ENCODE measurements at places on chromosomes 5 and 9. TPM values are rescaled to one million over a fixed set of nuclear protein-coding genes. Genes with fewer than 3 reads are reported as not detected.

Gene TAF11L10
- not detected for total RNA-seq

Gene GTF2H2C
- total RNA-seq: 16.5 TPM

Gene AIF1L
- 0.60 TPM for total RNA-seq

Gene C9orf85
- total RNA-seq: 12.4 TPM

Gene SLC24A2
- not detected for total RNA-seq

Gene FOXD4L3
- not detected for total RNA-seq

Gene ACTBL2
- under 0.01 TPM for total RNA-seq

DNA sequence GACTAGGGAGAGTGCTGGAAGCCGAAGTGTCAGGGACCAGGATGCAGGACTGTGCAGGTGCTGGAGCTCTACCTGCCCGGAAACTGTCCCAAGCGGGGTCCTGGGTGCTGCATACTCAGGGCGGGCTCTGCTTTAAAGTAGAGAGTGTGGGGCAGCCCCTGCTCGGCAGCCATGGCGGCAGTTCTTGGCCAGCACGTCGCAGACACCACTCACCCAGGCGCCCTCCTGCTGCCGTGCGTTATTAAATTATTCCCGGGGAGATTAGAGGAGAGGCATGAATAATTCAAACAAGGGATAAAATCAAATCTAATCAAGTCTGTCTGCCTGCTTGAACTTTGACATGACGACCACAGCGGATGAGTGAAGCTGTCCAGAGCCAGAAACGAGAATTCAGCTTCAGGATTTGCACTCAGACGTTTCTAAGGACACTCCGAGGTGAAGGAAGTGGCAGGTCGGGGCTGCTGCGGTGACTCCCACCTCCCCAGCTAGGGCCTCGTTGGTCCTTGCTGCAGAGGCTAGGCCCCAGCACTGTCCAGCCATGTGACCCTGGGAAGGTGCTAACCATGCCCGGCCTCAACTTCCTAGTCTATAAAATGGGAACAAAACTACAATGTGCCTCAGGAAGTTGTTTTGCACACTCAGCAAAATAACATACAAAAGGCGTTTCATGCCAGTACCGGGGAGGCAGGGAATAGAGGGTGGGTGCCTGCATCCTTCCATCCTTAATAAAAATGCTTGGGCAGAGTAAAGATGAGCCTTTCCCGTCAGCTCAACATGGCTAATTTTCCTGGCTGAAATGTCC lies 91.3 kb upstream of the ADAMTS2 start:
- no peak for DNase-seq

DNA sequence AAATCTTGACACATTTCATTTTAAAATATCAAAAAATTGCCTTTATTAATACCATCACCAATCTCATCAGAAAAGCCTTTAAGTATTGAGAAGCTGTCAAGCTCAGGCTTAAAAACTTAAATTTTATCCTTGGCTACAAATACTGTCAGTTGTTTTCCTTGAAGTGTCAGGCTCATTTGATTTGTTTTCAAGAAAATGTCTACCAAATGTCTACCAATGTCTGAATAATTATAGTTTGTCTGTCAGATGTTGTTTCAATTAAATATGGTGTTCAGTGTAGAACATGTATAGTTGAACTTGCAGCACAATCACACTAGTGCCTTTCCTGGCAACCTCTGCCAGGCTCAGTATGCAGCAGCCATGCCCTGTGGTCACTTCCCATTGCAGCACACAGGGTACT lies 455.2 kb upstream of the ADAMTS16 start:
- no peak for DNase-seq

DNA sequence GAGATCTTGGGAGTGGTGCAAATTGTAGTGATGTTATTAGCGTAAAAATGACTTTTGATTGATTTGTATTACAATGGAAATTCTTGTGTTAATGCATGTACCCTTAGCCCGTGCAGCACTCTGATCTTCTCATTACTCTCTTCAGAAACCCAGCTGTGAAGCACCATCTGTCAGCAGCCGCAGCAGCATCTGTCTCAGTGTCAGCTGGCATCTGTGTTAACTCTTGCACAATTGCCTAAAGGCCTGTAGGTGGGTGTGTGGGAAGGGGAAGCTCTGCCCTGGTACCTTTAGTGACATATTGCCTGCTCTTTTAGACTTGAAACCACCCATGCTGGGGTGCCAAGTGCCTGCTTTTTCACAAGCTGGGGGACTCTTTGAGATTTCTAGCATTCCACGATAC lies 101.3 kb downstream of the FBXL7 start:
- DNase-seq: no peak

DNA sequence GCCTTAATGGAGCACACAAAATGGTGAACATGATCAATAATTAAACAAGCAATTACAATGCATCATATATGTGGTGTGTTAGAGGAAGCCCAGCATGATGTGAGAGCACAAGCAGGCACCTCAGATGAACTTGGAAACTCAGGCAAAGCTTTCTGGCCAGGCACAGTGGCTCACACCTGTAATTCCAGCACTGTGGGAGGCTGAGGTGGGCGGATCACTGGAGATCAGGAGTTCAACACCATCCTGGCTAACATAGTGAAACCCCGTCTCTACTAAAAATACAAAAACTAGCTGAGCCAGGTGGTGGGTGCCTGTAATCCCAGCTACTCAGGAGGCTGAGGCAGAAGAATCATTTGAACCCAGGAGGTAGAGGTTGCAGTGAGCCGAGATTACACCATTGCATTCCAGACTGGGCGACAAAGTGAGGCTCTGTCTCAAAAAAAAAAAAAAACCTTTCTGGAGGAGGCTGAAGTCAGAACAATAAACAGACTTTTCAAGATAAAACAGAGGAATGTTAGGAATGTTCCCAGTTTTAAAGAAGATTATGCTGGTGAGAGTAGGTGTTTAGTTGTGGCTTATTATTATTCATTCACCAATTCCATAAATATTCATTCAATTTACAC lies 159.4 kb downstream of the CEMIP2 start:
- DNase-seq: peak; percentile 8

- DNase-seq: no peak
Observed at GRCh38 chr5:76805821-76806505, 12.9 kb upstream of the F2RL1 start.

DNA sequence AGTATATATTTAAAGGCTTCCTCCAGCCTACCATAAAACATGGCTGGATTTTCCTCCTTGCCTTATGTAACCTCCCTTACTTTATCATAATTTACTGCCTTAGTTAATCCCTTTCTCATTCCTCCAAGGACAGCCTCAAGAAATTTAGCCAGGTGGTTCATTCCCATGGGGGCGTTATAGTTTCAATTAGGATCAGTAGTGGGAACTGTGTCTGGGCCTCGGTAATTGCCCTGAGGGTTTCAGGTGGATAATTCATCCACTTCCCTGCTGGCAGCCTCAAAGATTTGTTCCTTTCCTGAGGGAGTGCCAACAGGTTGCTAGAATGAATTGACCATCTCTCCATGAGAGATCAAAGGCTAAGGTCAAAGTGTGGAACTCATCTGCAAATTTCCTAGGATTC lies 4.3 kb upstream of the GM2A start:
- no peak for DNase-seq

DNA sequence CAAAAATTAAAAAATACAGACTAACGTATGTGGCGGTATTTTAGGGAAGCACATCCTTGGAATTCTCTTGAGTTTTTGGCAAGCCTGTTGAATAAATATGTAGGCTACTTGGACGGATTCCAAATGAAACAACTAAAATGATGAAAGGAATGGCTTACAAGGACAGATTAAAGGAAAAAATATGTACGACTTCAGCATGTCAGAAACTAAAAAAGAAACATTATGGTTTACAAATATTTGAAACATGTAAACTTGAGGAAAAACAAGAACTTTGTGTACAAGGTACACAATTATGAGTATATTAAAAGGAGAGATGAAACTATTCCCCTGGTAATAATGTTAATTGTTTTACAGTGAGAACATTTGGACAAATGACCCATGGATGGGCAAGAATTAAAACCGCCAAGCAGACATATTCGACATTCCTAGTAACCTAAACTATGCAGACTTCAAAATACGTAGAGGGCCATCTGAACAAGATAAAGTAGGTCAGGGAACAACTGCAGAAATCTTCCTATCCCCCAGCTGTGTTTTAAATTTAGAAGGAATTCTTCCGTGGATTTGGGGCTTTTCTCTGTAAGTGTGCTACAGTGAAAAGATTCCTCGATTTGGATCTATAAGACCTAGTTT lies 12.5 kb downstream of the EDIL3 start:
- DNase-seq: no peak

DNA sequence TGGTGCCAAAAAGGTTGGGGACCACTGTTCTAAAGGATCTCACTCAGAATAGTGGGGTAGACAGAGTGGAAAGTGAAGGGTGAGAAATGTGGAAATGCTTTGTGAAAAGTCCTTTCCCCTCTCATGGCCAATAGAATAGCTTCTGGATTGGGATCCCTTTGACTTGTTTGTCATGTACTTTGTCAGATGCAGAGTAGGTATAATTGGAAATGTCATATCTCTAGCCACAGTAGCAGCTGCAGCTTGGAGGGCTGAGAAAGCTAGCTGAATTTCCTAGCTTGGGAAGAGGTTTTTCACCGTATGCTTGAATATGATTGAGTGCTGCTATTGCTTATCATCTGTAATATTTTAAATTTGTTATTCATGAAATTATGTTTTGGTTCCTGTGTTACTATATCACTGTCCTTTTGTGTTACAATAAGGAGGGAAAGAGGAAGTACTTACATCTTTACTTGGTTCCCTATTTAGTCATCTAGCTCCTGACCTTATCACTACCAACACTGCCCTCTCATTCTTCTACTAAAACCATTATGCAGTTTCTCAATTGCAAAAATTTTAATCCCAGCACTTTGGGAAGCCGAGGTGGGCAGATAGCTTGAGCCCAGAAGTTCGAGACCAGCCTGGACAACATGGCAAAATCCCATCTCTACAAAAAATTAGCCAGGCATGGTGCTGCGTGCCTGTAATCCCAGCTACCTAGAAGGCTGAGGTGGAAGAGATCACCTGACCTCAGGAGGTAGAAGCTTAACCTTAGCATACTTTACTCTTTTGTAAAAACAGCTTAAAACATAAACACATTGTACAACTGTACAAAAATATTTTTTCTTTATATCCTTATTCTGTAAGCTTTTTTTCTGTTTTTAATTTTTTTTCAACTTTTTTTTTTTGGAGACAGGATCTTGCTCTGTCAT lies 12.4 kb downstream of the SLC30A5 start:
- DNase-seq: no peak

GRCh38 chr5:160460377-160461049 lies 38.9 kb downstream of the PTTG1 start:
- DNase-seq: peak; percentile 25

DNA sequence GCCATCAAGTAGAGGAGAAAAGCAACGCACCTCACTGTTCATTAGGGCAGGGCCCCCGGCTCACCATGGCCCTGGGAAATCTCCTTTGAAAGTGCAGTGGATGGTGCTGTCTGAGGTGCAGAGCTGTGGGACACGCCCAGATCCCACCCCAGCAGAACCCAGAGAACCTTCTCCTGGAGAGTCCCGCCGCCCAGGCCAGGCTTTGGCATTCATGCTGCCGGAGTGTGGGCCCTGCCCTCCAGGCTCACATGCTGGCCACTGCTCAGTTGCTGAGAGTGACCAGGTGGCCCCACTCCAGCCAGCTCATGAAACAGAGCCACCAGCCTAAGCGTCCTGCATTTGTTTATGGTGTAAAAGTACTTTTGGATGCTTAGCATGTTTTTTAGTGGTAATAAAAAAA lies 23.8 kb upstream of the LRRC14B start:
- no peak for DNase-seq

GRCh38 chr5:124639095-124639665 lies 107.3 kb downstream of the ZNF608 start:
- no peak for DNase-seq

- no peak for DNase-seq
Observed at GRCh38 chr5:103601314-103601713, 38.7 kb upstream of the NUDT12 start.

DNA sequence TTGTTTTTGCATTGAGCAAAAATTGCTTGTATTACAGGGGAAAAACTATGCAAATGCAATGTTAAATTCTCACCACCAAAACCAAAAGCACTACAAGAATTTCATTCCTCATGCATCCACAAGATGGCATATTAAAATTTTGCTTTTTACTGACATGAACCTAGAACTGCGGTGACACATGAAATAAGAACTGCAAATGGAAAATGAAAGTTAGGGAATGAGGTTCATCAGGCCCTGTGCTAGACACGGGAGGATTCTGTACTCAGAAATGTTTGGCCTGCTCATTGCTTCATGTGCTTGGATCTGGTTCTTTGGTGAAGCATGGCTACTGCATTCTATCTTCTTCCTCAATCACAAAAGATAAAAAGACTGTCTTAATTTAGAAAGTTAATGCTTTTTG lies 9.1 kb upstream of the RFK start:
- DNase-seq: peak; percentile 86

DNA sequence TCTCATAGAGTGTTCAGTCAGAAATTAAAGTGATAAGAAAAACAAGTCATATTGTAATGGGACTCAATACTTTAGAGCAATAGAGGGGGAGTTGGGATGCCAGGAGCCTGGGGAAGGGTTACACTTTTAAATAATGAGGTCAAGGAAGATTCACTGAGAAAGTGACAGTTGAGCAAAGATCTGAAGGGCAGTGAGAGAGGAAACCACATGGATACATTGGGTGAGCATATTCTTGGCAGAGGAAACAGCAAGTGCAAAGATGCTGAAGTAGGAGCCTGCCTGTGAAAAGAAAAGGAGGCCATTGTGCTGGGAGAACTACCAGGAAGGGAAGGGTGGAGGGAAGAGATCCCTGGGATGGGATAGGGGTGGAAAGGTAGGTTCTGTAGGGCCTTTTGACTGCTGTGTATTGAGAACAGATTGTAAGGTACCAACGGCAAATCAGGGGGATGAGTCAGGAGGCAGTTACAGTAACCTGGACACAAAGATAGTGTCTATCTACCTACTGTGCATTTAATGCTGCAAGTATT lies 79.4 kb downstream of the PAM start:
- no peak for DNase-seq

DNA sequence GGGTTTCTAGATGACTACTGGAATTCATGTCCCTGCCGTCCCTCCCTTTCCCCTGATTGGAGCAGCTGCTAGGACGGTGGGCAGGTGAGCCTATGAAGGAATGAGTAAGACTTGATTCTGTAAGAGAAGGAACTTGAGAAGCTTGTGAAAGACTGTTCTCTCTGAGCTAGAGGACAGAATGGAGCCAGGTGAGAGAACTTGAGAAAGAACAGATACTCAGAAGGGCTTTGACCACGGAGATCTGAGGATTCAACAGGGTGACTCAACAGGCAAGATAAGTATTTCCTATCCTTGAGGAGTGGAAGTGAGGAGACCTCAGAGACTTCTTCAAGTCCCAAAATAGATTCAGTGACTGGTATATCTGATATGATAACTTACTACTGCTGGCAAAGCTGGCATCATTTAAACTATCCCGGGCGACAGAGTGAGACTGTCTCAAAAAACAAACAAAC lies 41.9 kb downstream of the HSDL2 start:
- no peak for DNase-seq

- DNase-seq: peak; percentile 51
Observed at GRCh38 chr9:27386571-27387091, 89.7 kb upstream of the EQTN start.

DNA sequence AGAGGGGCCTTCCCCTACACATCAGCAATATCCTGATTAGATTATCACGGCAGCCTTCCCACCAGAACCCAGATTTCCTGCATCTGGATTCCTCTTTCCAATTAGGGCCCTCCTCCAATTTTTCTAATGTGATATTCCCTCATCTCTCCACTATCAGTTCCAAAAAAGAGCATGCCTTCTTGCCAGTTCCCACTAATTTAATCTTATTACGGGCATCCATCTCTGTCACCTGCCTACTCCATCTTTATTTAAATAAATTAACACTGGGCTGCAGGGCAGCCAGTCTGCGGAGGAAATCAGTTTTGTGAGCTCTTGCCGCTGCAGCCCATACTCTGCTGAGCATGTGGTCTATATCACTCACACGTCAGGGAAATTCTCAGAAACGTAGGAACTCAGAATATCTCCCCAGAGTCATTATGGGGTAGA lies 16.6 kb upstream of the FBP2 start:
- DNase-seq: no peak
